ENCODE measurements at places on chromosomes 16 and 17. TPM values are rescaled to one million over a fixed set of nuclear protein-coding genes. Genes with fewer than 3 reads are reported as not detected.

TERB1 gene
- not detected for total RNA-seq

DNA sequence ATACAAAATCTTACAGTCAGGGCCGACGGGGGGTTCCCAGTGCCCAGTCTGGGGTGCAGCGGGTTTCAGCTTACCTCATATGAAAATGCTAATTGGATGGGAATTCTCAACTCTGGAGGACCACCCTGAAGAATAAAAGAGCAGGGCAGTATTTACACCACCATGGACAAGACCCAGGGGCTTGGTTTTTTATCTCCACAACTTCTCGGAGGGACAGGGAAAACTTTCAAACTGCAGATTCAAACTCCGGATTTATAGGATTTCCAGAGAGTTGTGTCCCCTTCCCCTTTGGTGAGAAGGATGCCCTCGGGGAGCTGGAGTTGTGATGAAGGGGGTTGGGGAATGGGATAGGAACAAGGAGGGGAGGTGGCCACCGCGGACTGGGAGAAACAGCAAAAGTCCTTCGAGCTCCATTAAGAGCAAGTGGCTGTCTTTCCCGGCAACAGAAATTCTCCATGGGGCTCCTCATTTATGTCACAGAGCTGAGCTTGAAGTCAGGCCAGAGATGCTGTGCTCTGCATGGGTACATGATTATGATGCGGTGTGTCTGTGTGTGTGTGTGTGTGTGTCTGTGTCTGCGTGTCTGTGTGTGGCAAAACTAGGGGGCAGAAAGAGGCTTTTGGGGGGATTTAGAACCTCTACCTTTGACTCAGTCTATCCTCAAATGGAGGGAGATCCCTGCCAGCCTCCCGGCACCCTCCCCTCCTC, 15.7 kb downstream of the FOXL1 start:
- no peak for DNase-seq

DNA sequence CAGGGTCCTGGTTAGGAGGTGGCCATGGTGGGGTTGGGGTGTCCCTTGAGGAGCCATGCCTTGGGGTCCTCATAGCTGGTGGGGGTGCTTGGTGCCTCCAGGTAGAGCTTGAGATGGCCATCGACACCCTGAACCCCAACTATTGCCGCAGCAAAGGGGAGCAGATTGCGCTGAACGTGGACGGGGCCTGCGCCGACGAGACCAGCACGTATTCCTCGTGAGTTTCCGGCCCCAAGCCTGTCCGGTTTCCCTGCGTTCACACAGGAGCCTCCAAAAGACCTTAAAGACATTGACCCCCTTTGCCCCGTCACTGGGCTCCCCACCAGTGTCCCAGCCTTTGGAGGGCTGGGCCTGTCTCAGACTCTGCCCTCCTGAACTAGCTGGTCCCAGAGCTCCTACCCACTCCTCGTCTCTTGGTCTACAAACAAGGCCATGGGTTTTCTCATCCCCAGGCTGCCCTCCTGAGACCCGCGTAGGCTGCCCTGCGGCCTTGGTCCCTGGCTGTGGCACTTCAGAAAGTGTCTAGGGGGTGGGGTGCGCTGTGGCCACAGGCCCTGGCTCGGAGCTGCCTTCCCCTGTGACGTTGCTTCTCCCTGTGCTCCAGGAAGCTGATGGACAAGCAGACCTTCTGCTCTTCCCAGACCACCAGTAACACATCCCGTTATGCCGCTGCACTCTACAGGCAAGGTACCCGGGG, 11.8 kb downstream of the POLR3E start:
- DNase-seq: no peak

DNA sequence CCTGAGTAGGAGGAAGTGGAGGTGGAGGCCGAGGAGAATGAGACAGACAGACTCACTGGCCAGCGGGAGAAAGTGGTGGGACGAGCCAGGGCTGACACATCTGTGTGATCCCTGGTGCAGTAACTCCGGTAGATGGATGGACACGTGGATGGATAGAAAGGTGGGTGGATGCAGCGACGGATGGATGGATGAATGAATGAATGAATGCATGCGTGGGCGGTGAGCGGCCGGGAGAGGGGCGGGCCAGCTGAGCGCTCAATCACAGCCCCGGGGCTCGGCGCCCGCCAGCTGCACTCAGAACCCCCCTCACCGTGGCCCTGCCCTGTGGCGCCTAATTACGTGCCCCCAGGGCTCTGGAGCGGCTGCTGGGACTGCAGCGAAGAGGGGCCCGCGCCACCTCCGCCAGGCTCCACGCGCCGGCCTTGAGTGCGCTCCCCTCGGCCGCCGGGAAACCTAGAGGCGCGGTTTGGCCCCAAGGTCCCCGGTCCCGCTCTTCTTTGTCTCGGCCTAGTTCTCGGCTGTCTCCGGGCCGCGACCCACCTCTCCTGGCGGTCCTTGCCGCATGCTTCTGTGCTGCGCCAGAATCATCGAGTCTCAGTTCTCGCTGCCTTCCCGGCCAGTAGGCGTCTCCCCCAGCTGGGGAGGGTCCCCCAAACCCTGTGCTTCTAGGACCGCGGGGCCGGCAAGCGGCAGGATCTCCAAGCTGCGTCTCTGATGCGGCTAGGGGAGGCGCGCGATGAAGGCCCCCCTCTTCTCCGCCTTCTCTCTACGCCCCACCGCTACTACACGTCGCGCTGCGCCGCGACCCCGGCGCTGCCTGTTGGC, 41.0 kb downstream of the RAI1 start:
- peak; percentile 71 for DNase-seq

GRCh38 chr16:27152801-27153200, 50.5 kb upstream of the KDM8 start:
- DNase-seq: no peak

KRT34 gene
- not detected for total RNA-seq

DNA sequence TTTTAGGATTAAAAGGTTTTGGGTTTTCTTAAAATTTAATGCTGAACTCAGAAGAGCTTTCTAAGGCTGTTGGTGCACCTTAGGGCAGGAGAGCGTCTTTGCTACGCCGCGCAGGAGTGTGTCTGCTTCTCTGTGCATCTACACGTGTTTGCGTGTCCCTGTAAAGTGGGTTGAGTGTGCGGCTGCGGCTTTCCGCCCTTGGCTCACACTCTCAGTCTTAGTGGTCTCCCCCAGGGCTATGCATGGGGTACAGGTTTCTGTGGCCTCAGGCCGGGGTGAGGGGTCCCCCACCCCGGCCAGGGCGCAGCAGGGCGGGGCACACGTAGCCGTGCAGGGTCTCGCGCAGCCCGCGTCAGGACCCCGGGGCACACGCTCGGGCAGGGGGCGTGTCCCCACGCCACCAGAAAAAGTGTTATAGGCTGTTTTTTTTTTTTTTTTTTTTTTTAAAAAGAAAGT, 727 bp upstream of the TENT4B start:
- DNase-seq: no peak

- no peak for DNase-seq
Measured at GRCh38 chr16:89134269-89134668, 37.3 kb upstream of the CDH15 start.

UBN1 gene
- total RNA-seq: 28.4 TPM

DNA sequence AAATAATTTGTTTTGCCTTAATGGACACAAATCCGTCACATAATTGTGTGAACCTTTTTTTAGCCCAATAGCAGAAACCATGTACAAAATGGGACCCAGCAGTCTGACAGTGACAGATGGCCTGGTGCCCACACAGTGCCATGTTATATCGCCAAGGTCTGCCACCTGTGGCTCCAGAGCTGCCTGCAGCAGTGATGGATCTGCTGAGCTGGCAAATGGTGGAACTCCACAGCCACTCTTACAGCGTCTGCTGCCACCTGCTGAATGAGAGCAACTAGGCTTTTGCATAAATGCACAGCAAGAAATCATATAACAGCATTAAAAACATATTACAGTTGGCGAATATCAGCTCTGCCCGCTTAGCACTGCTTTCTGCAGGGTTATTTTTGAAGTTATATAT, 59.4 kb downstream of the NUP93 start:
- no peak for DNase-seq

SMG6 gene
- 19.0 TPM for total RNA-seq

DNA sequence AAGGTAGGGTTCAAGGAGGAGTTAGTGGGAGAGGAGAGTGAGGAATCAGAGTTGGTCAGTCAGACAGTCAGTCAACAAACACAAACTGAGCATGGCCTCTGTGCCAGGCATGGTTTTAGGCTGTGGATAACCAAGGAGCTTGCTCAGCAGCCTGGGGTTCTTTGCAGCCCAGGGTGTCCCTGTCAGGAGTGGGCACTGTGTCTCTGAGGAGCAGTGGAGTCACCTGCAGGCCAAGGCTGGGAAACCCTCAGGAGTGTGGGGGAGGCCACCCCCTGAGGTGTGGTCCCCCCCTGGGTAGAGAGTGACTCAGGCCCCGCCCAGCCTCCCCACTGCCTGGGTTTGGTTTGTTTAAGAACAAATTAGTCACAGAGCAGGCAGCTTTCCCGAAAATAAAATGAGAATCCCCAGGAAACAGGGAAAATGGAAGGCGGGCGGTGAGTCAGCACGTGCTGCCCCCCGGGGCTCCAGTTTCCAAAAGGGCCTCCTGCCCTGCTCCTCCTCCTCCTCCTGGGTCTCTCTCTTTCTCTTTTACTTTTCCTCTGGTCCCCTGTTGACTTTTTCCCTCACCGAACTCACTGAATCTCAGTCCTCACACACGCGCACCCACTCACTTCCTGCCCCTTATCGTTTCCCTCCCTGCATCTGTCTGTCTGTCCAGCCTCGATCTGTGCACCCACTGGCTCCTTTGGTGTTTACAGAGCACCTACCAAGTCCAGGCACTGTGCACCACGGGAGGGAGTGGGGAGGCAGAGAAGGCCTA, 44.3 kb downstream of the SOCS3 start:
- no peak for DNase-seq

DNA sequence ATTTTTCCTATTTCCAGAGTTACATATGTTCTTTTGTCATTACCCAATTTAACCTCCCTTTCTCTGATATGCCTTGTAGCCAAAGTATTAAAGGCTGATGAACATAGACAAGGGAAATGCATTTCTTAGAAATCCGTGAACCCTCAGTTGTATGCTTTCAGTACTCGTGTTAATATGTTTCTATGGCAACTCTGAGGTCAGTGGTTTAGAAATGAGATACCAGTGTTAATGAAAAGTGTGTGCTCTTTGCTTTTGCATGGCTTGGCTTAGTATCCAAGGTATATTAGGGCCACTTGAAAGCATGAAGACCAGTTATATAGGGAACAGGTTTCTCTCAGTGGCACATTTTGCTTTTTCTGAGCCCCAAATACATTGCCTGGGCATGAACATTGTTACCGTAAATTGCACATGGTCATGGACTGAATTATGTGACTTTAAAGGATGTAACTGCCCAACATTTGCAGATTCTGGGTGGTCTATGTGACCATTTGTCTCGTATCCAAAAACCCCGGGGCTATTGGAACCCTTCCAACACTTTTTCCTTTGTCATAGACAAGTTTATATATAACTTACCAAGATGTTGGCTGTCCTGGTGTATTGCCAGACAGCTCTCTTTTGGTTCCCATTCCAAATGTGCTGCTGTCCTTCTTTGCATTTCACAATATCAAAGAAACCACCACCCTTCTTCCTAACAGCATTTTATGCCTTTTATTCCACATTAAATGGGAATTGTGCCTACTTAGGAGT, 17.5 kb downstream of the ABHD15 start:
- no peak for DNase-seq

KRT12 gene
- total RNA-seq: not detected

FLOT2 gene
- 131 TPM for total RNA-seq

GRCh38 chr16:11361701-11362451, 16.6 kb downstream of the RMI2 start:
- no peak for DNase-seq

RPUSD1 gene
- 22.7 TPM for total RNA-seq

DNA sequence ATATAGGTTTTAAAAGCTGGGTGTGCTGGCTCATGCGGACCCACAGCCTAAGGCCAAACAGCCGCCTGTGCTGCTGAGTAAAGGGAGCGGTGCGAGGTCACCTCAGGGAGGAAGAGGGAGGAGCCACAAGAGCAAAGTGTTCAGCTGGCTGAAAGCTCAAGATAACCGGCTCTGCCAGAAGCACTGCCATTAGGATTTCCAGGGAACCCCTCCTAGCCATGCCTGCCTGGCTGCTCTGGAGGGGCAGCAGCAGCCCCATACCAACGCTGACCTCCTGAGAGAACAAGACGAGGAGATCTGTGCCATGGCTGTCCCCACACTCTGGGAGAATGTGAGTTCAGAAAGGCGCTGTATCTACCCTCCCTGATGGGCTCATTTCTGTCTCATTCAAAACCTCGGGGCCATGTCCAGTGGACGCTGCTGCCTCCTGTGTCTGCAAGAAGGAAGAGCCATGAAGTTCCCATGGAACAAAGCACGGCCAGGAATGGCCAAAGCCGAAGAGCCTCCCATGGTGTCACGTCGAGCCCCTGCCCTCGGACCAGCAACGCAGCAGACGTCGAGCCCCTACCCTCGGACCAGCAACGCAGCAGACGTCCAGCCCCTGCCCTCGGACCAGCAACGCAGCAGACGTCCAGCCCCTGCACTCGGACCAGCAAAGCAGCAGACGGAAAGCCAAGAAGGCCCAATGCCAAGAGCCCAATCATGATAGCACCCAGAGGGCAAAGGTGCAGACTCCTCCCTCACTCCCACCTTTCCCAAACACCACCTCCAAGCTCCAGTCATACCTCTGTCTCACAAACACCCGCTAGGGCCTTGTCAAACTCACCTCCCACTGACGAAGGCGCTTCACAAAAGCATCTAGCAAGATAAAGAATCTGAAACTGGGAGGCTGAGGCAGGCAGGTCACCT, 107.0 kb downstream of the ANKRD11 start:
- DNase-seq: peak; percentile 48

GRCh38 chr17:83199500-83200201, 120.2 kb downstream of the METRNL start:
- DNase-seq: no peak

- no peak for DNase-seq
Measured at GRCh38 chr16:87176735-87177134, 140.5 kb downstream of the C16orf95 start.

- peak; percentile 56 for DNase-seq
Measured at GRCh38 chr17:78745407-78746088, 36.5 kb downstream of the CYTH1 start.

- DNase-seq: no peak
Measured at GRCh38 chr16:69918241-69918640, 32.9 kb upstream of the CLEC18A start.

EMP2 gene
- 15.8 TPM for total RNA-seq

GRCh38 chr17:17502741-17503565, 6.8 kb upstream of the RASD1 start:
- no peak for DNase-seq

Measured in neural progenitor cell (in vitro differentiated cells).